ENCODE measurements at places on chromosomes 2 and 18.

- no peak for DNase-seq
These were observed 174.8 kb downstream of the HDAC4 start for GRCh38 chr2:239225871-239226561.

DNA sequence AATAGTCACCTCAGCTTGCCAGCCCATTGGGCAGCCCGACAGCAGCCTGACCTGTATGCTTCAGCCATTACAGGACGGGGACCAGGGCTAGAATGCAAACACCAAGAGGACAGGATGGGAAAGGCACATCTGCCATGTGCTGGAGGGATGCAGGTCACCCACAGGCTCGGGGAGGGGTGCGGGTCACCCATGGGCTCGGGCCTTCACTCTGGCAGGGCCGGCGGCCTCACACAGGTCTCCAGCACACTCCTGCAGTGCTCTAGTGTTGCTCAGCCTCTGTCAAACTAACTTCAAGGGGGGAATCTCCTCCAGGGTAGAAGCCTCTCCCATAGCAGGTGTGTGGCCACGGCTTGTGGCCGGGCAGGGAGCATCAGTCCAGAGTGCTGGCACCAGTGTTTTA, 222.5 kb downstream of the SEPTIN10 start:
- no peak for DNase-seq

DNA sequence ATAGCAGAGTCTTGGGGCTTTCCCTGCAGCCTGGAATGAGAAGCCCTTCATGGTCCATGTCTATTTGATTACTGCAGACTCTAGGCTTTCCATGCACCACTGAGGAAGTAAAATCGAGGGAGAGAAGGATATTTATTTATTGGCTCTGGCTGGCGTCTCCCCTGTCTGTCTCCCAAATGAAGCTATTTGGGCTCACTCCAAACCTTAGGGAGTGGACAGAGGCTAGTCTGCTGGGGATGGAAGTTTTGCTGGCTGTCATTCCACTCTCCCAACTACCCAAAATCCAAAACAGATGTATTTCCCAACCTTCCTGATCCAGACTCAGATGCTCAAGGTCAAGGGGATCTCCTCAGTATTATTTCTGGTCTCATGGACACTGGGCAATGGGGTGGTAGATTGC, 33.7 kb downstream of the TMEM17 start:
- DNase-seq: no peak

GRCh38 chr2:24491542-24492420, 727 bp downstream of the NCOA1 start:
- peak; percentile 62 for DNase-seq

DNA sequence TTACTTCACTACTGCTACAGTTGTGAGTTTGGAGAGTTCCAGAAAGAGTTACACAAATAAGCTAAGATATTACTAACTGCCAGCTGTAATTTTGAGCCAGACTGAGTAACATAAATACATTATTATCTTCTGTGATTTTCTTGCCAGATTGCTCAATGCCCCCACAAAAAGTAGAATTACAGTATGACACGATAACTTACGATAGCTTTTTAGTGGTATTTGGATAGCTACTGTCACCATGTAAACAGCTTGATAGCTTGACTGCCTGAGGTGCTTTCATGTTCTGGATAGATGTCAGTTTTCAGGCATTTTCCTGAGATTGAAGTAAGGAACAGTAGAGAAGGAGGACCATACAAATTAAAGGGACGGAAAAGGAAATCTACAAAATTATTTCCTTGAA, 533.3 kb downstream of the SOCS6 start:
- no peak for DNase-seq

- DNase-seq: no peak
These were observed 134.2 kb downstream of the WDSUB1 start for GRCh38 chr2:159152128-159152778.

DNA sequence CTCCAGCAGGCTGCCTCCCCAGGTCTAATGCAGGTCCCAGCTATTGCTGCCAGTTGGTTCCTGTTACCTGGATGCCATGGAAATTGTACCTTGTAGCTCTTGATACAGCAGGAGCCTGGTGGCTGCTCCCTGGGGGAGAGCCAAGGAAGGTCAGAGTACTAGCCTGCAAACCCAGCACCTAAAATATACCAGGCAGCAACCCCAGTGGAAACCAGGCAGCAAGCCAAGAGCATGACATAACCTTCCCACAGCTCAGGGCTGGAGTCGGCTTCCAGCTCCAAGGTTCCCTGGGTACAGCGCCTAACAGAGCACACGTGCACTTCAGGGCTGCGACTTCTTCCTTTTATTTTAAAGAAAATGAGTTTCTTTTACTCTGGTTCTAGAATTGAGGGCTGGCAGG, 30.3 kb downstream of the TNP1 start:
- peak; percentile 89 for DNase-seq

DNA sequence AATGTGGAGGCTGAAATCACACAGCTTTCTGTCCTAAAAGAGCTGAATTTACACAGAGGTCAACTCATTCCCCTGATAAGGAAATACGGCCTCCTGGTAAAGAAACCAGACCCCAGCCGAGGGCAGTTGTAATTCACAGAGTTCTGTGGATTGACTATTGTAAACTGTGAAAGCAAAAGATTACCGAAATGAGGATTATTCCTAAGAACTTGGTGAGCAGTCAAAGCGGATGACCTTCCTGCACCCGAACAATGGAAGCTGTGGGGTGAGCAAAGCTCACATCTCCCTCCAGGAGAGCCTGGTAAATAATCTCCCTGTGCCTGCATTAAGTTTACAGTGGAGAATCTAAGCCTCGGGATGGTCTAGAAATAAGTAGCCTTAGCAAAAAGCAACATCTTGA, 138.2 kb upstream of the PXDN start:
- DNase-seq: no peak

GRCh38 chr2:127051116-127052056, 55.6 kb downstream of the BIN1 start:
- DNase-seq: peak; percentile 18

GRCh38 chr2:84546551-84546950, 30.3 kb downstream of the DNAH6 start:
- no peak for DNase-seq

- no peak for DNase-seq
These were observed 29.1 kb downstream of the SP140L start for GRCh38 chr2:230356084-230356483.

DNA sequence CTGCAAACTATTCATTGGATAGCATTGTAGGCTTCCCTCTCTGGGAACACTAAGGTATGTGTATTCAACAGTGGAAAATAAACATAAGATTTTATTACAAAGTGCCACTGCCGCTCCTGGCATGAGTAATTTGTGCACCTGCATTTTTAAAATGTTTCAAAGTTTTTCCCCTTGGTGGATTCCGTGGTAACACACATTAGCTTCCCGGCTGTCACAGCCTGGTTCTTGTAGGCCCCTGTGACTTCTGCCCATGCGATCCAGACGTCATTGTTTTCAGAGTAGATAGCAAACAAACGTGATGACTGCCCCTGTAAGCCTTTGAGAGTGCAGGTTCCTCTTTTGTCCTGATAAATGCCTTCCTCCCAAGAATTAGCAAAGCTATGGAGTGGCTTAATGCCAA, 421.0 kb downstream of the ZNF521 start:
- DNase-seq: no peak

DNA sequence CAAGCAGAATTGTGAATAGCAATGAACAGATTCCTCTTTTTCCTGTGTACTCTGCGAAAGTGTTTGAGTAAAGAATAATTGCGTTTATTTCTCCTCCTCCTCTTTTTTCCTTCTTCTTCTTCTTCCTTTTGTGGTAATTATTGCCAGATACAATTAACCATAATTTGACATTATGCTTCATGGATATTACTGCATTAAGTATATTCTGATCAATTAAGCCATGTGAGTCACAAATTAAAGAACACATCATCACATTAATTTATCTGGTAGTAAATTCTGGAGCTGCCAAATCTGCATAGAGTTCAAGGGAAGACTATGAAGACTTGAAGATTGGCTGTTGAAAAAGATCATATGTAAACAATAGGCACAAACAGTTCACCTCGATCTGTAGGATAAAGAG, 72.9 kb upstream of the TFPI start:
- DNase-seq: no peak

- no peak for DNase-seq
These were observed 14.2 kb downstream of the SPEG start for GRCh38 chr2:219448776-219449341.

DNA sequence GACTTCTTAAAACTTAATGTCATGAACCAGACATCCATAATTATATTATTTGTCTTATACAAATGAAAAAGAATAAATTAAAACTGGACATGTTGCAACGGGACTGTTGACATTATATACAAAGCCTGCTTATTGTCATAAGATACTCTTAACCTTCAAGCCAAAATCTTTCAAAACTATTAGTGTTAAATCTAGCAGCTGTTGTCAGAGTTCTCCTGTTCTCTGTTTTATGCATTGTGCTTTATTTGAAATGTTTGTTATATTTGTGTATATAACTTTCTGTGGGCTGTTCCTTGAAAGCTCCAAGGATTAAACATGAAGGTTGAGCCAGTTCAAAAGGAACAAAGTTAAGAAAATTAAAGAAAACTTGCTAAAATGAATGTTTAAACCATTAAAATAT, 335.5 kb upstream of the NT5C1B start:
- no peak for DNase-seq

DNA sequence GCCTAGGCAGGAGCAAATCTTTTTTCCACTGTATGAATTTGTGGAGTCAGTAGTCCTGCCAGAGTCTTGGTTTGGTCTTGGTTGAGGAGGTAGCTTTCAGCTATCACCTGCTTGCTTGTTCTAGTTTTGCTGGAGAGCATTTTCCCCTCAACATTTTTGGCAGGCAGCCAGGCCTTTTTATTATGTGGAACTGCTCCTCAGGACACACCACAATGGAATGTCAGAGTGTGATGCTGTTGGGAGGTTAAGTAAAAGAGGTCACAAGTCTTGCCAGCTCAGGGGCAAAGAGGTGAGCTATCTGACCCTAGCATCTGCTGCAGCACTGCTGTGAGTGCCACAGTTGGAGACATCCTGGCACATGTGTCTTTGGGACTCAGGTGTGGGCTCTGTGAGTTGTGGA, 258.0 kb downstream of the CNTNAP5 start:
- DNase-seq: no peak

- no peak for DNase-seq
These were observed 114.8 kb upstream of the ALKAL2 start for GRCh38 chr2:402721-403120.

- no peak for DNase-seq
These were observed 43.2 kb downstream of the CLASP1 start for GRCh38 chr2:121605820-121606733.
